ENCODE measurements at places on chromosomes 6 and 20.
A peak's percentile ranks its signal among the peaks of the same experiment; 100 is the strongest.

DNA sequence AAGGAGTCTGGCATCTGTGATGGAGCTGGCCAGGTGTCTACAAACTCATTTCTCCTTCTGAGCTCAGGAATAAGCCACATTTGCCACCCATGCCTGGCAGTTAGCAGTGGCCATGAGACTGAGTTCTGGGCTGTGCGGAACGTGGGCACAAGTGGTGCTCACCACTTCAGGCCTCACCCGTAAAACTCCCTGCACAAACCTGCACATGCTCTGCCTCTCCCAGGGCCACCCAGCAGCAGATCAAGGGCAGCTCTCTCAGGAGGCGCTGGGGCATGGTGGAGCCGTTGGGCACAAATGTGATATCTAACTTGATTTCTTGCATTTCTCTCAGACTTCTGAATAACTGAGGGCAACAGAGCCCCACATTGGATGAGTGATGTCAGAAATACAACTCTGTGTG, 269.5 kb downstream of the HIVEP2 start:
- DNase-seq, result no peak

DNA sequence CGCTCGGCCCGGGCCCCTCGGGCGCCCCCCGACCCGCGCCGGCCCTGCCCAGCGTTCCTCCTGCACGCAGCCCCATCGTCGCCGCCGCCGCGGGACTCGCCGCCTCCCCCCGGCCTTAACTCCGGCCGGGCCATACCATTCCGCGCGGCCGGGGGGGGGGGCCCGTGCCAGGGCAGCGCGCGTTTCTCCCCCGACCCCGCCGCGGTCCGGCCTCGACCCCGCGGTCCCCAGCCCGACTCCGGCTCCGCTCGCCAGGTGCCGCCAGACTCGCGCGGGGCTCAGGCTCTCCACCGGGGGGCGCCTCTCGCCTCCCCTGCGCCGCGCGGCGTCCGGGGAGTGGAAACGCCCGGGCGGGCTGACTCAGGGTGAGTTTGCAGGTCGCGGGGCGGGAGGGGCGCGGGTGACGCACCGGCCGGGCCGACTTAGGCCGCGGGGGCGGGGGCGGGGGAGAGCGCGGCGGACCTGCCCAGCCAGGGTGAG, at the start of gene SRXN1:
Gene SRXN1, minus strand, starts transcription at position 91 of the 480 bp plus-strand sequence. Its CDS starts 15 bp downstream, at position 76.
- peak; percentile 68 for DNase-seq

- DNase-seq, result peak; percentile 8
Observed at GRCh38 chr20:26209171-26209941, 512.7 kb upstream of the ZNF337 start.

DNA sequence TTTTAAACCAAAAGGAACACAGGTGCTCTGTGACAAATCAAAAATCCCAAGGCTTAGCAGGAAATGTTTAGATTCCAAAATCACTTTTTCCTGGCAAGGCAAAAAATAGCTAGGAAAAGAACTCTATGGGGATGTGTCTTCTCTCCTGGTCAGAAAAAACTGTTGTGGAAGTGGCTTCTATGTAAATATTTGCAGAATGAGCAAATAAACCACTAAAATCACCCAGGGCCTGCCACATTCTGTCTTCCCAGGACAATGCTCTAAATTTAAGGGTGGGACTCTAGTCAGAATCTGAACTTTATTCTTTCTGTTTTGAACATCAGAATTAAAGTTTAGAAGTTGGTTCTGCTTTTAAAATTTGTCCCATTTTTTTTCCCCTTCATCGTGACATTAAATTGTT, 29.3 kb downstream of the GCM1 start:
- DNase-seq, result no peak

DNA sequence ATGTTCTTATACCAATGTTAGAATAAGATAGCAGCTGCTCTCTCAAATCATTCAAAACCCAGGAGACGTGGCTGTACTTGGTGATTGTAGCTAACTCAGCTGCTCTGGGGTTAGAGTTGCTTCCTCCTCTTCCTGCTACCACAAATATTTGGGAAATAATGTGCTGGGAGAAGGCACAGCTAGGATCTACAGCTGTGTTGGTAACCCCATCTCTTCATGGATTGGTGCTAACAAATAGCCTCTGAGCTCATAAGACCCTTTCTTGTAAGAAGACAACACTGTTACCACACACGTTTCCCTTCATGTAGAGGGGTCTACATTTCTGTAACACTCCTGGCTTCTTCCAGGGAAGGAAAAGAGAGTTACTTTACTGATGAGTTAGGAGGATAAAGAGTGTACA, 911.0 kb upstream of the CITED2 start:
- DNase-seq, result no peak

GRCh38 chr6:110676396-110676795, 138.9 kb downstream of the CDK19 start:
- DNase-seq, result no peak

DNA sequence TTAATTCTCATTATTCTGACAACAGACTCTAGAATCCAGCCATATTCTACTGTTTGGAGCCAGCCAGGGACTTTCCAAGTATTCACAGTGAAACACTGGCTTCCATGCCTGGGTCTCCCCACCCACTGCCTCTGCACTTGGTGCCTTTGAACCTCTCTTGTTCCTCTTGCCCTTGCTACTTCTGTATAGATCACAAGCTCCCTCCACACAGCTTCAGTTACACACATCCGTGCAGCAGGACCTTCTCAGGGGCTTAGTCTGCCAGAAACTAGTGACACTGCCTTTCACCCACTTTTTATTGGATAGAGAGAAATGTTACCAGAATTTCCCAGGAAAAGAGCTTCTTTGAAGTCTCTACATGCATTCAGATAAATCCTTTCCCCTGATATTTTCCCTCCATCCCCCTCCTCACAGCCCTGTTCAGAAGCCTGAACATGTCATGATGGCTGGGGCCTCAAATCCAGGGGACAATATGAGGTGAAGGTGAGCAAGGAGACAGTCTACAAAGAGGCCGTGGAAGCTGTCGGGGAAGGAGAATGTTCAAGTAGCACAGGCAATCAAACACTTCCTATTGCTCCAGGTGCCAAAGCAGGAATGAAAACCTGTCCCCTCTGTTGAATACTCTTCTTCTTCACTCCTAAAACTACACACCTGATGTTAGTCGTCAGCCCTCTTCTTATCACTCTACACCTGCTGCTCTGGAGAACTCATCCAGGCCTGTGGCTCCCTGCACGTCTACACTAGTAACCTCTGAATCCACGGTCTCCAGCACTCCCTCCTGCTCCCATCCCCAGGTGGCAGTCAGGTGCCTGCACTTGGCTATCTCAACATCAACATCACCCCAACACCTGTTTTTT, 20.2 kb upstream of the HLA-DOA start:
- no peak for DNase-seq

DNA sequence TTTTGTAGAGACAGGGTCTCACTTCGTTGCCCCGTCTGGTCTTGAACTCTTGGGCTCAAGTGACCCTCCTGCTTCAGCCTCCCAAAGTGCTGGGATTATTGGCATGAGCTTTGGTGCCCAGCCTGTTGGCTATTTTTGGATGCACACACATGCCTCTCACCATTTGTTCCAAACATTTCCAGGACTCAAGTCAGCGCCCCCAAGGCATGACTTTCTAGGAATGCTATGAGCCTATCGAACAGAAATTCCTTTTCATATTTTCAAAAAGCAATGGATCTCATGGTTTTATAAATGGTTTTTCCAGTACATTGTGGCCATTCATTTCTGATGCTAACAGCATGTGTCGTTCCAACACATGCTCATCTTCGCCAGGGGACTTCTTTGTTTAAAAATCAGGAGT, 119.3 kb upstream of the NAA20 start:
- no peak for DNase-seq

DNA sequence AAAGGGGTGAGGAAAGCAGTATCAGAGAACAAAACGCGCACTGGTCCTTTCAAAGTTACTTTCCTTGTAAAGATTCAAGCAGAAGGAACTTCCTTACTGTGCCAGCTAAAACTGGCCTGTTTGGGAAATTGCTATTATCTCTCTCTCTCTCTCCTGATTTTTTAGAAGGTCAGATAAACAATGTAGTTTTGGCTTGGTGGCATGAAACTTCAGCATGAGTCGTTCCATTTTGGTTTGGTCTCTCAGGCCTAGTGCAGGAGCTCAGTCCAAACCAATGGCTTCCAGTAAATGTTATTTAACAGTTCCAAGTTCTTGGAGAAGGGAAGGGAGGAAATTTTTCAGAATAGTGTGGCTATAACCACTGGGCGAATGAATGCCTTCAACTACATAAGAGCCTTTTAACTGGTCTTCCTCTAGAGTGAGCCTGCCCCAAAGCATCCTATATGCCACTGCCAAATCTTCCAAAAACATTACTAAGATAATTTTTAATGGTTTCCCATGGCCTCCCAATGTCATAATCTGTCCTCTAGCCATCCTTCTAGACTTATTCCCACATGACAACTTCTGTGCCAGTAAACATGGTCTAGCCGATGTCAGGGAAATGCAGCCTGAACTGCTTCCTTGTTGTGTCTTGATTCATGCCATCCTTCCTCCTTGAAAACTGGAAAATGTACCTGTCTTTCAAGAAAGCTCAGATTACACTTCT, 9.1 kb upstream of the SNX9 start:
- DNase-seq, result no peak

GRCh38 chr6:43395776-43396175, 26.3 kb upstream of the ZNF318 start:
- no peak for DNase-seq

GRCh38 chr6:36018339-36018738, 6.1 kb downstream of the SLC26A8 start:
- no peak for DNase-seq

GRCh38 chr20:39871013-39871412, 818.0 kb downstream of the MAFB start:
- DNase-seq, result no peak

GRCh38 chr20:25077610-25078169, 4.3 kb downstream of the VSX1 start:
- no peak for DNase-seq

DNA sequence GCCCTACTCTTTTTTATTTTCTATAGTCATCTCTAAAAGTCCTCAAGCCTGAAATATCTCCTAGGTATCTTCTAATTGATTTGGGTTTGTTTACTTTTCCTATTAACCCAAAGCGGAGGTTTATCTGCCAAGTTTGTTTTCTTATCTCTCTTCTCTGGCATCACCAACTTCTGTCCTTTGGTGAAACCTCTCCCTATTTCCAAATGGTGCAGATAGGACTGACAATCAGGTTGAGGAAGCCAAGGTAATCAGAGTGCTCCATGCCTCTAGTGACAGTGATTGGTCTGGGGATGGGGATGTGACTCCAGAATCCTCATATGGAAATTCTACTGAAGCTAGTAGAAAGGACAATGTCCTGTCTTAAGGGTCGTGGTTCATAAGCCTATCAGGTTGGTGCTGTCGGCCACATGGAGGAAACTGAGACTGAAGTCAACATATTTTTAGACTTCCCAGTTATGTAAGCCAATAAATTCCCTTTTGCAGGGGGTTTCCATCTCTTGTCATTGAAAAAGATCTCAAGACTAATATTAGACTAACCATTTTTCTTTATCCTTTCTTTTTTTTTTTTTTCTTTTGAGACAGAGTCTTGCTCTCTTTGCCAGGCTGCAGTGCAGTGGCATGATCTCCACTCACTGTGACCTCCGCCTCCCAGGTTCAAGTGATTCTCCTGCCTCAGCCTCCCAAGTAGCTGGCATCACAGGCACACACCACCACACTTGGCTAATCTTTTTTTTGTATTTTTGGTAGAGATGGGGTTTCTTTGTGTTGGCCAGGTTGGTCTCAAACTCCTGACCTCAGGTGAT, 28.0 kb downstream of the KIF6 start:
- no peak for DNase-seq

DNA sequence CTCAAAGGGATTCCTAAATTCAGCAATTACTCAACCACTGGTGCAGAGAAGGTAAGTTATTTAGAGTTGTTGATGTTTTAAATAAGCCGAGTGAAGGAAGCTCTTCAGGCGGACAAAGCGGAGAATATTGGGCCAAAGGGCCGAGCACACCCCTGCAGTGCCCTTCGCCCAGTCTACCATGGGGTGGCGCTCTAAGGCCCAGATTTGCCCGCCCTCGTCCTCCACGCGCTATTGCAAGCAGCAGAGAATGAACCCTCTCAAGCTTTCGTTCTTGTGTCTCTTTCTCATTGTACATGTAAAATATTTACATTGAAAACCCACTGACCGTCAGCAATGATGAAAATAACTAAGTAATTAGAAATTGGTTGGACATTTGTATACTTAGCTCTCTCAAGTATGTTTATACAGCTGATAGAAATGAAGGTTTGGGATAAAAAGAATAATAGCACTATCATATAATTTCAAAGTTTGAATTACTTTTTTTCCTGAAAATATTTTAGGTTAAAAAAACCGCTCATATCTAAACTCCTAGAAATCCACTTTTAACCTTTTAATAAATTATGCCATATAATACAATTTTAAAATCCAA, 195.0 kb upstream of the CEP162 start:
- DNase-seq, result no peak

- DNase-seq, result no peak
Observed at GRCh38 chr6:1591243-1591642, 18.5 kb upstream of the FOXC1 start.

DNA sequence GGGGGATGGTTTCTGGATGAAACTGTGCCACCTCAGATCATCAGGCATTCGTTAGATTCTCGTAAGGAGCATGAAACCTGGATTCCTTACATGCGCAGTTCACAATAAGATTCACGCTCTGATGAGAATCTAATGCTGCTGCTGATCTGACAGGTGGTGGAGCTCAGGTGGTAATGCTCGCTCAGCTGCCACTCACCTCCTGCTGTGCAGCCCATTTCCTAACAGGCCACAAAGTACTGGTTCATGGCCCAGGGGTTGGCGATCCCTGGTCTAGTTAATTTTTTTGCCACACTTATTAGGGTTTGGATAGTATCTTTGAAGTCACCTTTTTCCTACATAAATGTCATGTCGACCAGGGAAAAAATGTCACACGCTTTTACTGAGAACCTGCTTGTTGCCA, 96.8 kb upstream of the MLIP start:
- no peak for DNase-seq

- no peak for DNase-seq
Observed at GRCh38 chr6:16766836-16767745, 5.8 kb upstream of the ATXN1 start.

DNA sequence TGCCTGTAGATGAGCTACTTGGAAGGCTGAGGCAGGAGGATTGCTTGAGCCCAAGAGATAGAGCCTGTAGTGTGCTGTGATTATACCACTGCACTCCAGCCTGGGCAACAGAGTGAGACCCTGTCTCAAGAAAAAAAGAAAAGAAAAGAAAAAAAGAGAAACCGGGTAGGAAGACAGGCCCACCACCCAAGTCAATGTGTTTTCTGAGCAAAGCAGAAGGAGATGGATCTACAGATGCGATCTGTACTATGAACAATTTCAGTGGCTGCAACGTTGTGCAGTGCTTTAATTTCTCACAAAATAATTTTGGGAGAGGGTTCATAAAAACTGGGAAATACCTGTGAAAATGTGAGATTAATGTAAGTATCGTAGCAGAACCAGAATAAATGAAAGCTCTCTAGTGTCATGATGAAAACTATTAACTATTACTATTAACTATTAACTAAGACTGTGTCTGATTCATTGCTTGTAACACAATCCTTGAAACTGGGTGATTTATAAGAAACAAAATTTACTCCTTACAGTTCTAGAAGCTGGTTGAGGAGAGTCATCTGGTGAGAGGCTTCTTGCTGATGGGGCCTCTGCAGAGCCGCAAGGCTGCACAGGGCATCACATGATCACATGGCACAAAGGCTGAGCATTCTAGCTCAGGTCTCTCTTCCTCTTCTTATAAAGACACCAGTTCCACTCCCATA, 233.1 kb upstream of the ZNF217 start:
- no peak for DNase-seq

- no peak for DNase-seq
Observed at GRCh38 chr20:40641202-40641601, 47.8 kb downstream of the MAFB start.

- DNase-seq, result no peak
Observed at GRCh38 chr20:8155229-8155628, 23.2 kb downstream of the PLCB1 start.

- no peak for DNase-seq
Observed at GRCh38 chr6:114064862-114065261, 93.9 kb upstream of the HDAC2 start.
